ENCODE measurements at places on chromosomes 7 and 10. TPM values are rescaled to one million over a fixed set of nuclear protein-coding genes. Genes with fewer than 3 reads are reported as not detected.

The TRPV6 gene
- total RNA-seq: not detected

The CASP2 gene
- total RNA-seq: 105 TPM

The SIRT1 gene
- 26.5 TPM for total RNA-seq

The RASSF4 gene
- total RNA-seq: 2.8 TPM

The CFAP70 gene
- 0.86 TPM for total RNA-seq

The C10orf95 gene
- total RNA-seq: 0.57 TPM

The ERLIN1 gene
- 26.9 TPM for total RNA-seq

The AGBL3 gene
- 2.5 TPM for total RNA-seq

The TUBAL3 gene
- total RNA-seq: not detected

The CLIP2 gene
- 2.9 TPM for total RNA-seq

The RNF32 gene
- total RNA-seq: 0.83 TPM

The NAT16 gene
- not detected for total RNA-seq

The PDZD7 gene
- total RNA-seq: 0.31 TPM

The SPDYE2B gene
- not detected for total RNA-seq

The OR13A1 gene
- total RNA-seq: not detected

The HTRA1 gene
- 0.13 TPM for total RNA-seq

The WNT8B gene
- not detected for total RNA-seq

The GRM3 gene
- total RNA-seq: not detected

The ASB10 gene
- not detected for total RNA-seq

The COBL gene
- total RNA-seq: not detected

The ADIRF gene
- total RNA-seq: not detected

The ASB15 gene
- total RNA-seq: not detected

The TMEM168 gene
- total RNA-seq: 15.4 TPM

The ELN gene
- total RNA-seq: not detected

The SFTPA1 gene
- total RNA-seq: not detected

The BLNK gene
- total RNA-seq: not detected

The ANKRD1 gene
- total RNA-seq: not detected

The ATXN7L1 gene
- 9.7 TPM for total RNA-seq

The PRF1 gene
- 94.8 TPM for total RNA-seq

The TAS2R38 gene
- not detected for total RNA-seq

The SDK1 gene
- 0.04 TPM for total RNA-seq

The PTPRN2 gene
- total RNA-seq: 0.33 TPM

The PTER gene
- 26.0 TPM for total RNA-seq

The MAD1L1 gene
- 43.6 TPM for total RNA-seq

The GSTO2 gene
- 0.93 TPM for total RNA-seq

The PKD1L1 gene
- total RNA-seq: 0.18 TPM

The GRID1 gene
- total RNA-seq: not detected

The NXPH1 gene
- total RNA-seq: not detected

The TACC2 gene
- not detected for total RNA-seq

The CLDN4 gene
- total RNA-seq: not detected

The WDFY4 gene
- 0.20 TPM for total RNA-seq

The TEX36 gene
- total RNA-seq: not detected

The INSIG1 gene
- total RNA-seq: 27.3 TPM

The GDF10 gene
- total RNA-seq: 0.24 TPM

The IFIT2 gene
- total RNA-seq: 1.3 TPM

The NPSR1 gene
- total RNA-seq: not detected

The PLEKHS1 gene
- total RNA-seq: not detected

The UNCX gene
- total RNA-seq: not detected
